Aorta (tissue), 5 donors: ENCODE measurements at places on chromosomes 6 and 20. TPM values are rescaled to one million over a fixed set of nuclear protein-coding genes. Genes with fewer than 3 reads are reported as not detected.

DNA sequence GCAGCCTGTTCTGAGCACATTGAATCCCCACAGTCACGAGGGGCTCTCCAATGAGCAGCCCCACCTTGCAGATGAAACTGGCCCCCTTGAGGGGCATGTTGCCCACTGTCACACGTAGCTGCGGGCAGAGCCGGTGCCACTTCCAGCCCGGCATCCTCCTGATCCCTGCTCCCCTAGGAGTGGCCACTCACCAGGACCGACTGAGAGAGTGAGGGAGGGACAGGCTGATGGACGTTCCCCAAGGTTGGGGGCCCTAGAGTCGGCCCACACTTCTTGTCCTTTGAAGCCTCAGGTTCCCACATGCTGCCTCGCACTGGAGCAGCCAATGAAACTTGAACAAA, 10.5 kb downstream of the ENTPD6 start:
- peak; percentile 68 for DNase-seq

TBXT gene
- total RNA-seq = not detected

- no peak for DNase-seq
Observed at GRCh38 chr6:35392111-35392702, 49.8 kb downstream of the PPARD start.

ZC3H12D gene
- total RNA-seq = 1.2 TPM

DNA sequence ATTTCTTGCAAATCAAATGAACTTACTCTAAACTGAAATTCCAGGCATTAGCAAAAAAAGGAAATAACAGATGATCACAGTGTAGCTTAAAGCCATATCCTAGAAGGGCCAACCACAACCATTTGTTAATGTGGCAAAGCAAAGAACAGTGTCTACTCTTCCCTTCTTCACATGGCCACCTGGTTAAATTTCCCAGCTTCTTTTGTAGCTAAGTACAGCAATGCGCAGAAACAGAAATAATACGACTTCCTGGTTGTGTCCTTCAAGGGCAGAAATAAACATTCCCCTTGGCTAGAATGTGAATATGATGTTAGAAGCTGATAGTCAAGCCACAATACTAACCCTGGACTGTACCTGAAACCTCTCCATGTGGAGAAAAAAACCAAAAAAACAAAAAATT, 9.6 kb downstream of the SNX3 start:
- DNase-seq = no peak

RNF144B gene
- 35.9 TPM for total RNA-seq

ANKEF1 gene
- 1.5 TPM for total RNA-seq

TUBB1 gene
- 0.15 TPM for total RNA-seq

DNA sequence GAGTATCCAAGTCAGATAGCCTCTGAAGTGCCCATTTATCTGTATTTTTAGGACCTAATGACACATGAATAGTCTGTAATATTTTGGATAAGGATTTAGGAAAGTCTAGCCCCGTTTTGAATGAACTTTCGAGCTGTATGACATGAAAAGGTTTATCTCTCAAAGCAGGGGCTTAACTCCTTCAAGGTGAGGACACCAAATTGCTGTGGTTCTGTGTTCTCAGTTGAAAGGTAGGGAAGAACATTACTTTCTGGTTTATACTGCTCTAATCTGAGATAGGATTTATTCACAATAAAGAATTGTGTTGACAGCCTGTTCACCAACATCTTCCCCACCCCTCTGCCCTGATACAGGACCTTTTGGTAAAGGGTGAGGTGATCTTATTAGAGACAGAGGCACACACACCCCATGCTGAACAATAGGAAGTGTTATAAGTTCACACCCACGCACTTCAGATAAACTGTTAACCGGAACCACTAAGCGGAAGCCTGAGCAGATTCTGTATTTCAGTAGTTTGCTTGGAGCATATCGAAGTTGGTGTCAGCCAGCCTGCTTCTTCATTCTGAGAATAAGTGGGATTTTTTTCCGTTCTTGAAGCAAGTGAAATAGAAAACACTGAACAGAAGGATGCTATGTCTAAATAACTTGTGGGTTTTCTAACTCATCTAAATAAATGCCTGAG, 223.3 kb downstream of the TMEM242 start:
- DNase-seq = no peak

- DNase-seq = no peak
Observed at GRCh38 chr6:159117563-159117962, 51.6 kb upstream of the FNDC1 start.

GRCh38 chr20:17893445-17893844, 75.1 kb downstream of the SNX5 start:
- DNase-seq = no peak

DNA sequence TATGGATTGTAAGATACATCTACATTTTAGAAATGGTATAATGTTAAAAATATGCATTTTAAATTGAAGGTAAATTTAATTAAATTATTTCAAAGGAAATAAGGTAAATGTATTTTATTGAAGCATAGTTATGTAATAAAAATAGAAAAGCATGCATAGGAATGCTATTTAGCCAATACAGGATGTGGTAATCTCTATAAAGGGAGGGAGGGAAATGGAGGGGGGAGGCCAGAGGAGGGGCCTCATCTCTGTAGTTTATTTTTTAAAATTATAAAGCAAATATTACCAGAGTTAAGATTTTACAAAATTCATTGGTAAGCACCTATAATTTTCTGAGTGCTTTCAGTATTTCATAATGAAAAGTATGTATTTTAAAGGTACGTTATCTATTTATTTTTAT, 27.2 kb downstream of the SLC16A10 start:
- no peak for DNase-seq

GRCh38 chr6:13076575-13076974, 251.8 kb downstream of the TBC1D7 start:
- DNase-seq = no peak

SLC26A8 gene
- 0.33 TPM for total RNA-seq

TP53TG5 gene
- total RNA-seq = 0.91 TPM

GRCh38 chr6:56853541-56853940, 101.4 kb upstream of the BEND6 start:
- no peak for DNase-seq

GRCh38 chr20:57957411-57958049, 247.7 kb upstream of the PMEPA1 start:
- DNase-seq = no peak

NOTCH4 gene
- total RNA-seq = 64.4 TPM

RIPOR2 gene
- total RNA-seq = 16.1 TPM

- DNase-seq = no peak
Observed at GRCh38 chr6:156336733-156337132, 440.4 kb upstream of the ARID1B start.

DNA sequence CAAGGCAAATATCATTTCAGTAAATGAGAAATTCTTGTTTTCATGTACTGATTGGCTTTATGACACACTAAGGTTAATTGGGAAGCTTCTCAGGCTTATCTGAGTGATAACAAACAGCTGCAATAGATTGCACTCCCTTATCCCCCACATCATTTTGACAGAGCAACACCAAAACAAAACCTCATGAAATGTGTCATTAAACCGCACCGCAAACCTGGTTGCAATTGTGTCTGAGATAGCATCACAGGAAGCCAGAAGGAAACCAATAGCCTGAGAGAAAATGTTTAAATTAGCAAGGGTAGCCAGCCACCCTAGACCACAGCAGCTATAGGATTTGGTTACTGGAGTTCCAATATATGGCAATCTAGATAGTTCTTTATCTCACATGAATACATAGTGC, 31.6 kb upstream of the LAMA4 start:
- no peak for DNase-seq

DNA sequence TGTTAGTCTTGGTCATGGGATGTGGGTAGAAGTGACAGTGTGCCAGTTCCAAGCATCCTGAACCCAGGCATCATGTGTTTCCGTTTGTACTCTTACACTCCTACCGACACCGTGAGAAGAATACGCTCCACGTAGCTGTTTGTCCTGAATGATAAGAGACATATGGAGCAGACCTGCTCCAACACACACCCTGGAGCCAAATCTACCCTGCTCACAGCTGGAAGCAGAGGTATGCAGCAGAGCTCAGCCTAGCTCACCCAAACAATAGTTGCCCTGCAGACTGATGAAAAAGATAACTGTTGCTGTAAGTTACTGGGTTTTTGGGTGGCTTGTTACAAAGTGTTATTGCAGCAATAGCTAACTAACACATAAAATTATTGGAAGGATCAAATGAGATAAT, 14.3 kb upstream of the PDSS2 start:
- no peak for DNase-seq

- no peak for DNase-seq
Observed at GRCh38 chr6:148703900-148704299, 42.9 kb upstream of the UST start.

DNA sequence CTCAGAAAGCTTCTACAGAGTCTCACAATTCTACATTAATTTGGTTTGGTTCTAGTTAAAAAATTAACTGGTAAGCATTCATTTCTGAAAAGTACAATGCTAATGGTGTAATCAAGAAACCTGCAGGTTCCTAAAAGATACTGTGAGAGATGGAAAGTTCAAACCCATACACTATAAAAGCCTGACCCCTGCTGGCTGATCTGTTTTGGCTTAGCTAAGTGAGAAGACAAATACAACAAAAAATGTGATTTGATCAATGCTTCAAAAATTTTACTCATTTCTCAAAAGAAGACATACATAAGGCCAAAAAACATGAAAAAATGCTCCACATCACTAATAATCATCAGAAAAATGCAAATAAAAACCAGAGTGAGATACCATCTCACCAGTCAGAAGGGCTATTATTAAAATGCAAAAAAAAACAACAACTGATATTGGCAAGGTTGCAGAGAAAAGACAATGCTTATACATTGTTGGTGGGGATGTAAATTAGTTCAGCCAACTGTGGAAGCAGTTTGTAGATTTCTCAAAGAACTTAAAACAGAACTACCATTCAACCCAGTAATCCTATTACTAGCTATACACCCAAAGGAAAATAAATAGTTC, 102.8 kb downstream of the MOXD1 start:
- DNase-seq = no peak

GRCh38 chr6:98980819-98981218, 33.1 kb upstream of the FBXL4 start:
- DNase-seq = no peak

- DNase-seq = no peak
Observed at GRCh38 chr20:9311132-9311531, 203.3 kb upstream of the LAMP5 start.

- no peak for DNase-seq
Observed at GRCh38 chr6:97977084-97977483, 694.1 kb upstream of the MMS22L start.

DNA sequence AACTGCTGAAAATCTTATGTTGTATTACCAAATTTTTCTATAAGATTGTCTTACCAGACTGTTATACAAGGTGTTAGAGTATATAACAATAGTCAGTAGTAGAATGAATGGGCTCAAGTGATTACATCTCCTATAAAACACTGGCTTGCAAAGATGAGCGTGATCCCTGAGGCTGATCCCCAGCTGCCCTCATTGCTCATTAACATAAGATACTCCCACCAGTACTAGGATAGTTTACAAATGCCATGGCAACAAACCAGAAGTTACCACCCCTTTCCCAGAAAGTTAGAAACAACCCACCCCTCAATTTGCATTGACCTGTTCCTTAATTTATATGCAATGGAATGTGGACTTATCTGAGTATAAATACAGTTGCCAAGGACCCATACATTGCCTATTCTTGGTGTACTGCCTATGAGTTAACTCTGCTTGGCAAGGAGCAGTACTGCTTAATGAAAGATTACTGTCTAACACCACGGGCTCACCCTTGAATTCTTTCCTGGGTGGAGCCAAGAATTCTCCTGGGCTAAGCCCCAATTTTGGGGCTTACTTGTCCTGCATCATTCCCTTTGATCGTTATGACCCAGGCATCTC, 252.8 kb upstream of the CHD6 start:
- DNase-seq = no peak

GPX5 gene
- total RNA-seq = not detected

DNA sequence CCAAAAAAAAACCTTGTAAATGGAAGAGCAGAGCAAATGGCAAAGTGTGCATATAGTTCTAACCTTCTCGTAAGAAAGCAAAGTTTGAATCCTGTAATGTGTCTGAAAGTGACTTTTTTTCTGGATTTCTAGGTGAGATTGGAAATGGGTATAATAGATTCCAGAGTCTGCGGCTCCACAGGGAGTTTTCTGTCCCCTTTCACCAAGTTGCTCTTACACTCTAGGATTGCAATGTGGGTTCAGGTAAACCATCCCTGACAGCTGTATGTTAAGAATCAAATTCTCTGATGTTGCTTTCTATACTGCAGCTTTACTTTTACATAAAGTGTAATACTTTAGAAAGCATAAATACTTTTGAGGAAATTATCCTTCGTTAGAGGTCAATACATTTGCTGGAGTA, 260.1 kb downstream of the PRL start:
- no peak for DNase-seq

HLA-G gene
- 0.29 TPM for total RNA-seq

GSTA5 gene
- not detected for total RNA-seq

BEND6 gene
- 3.1 TPM for total RNA-seq

- no peak for DNase-seq
Observed at GRCh38 chr6:46058951-46059350, 43.3 kb upstream of the CLIC5 start.

ULBP2 gene
- 0.68 TPM for total RNA-seq

- no peak for DNase-seq
Observed at GRCh38 chr20:33105316-33105924, 26.0 kb downstream of the BPIFB4 start.

GRCh38 chr6:142763205-142763604, 181.8 kb downstream of the HIVEP2 start:
- no peak for DNase-seq

- DNase-seq = no peak
Observed at GRCh38 chr20:8664778-8665177, 404.1 kb upstream of the PLCB4 start.

CRYBG1 gene
- 12.7 TPM for total RNA-seq

DNA sequence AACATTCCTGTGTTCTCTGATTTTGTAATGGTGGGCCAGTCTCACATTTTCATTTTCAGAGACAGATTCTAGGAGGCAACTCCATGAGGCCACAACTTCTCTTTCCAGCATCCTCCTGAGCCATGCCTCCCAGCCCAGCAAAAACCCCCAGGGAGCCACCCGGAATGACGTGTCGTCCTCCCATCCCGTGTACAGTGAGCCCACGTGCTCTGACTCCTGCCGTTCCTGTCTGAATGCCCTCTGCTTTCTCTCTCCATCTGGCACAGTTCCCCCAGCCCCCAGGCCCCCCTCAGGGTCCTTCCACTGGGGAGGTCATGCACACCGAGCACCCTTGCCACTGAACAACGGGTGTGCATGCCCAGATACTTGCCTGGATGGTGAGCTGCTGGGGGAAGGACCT, 38.0 kb downstream of the C20orf203 start:
- no peak for DNase-seq

- peak; percentile 74 for DNase-seq
Observed at GRCh38 chr6:111482188-111482958, 645 bp downstream of the REV3L start.
